Sigmoid colon (tissue), 7 donors: ENCODE measurements at places on chromosomes 5 and 9. TPM values are rescaled to one million over a fixed set of nuclear protein-coding genes. Genes with fewer than 3 reads are reported as not detected.
A peak's percentile ranks its signal among the peaks of the same experiment; 100 is the strongest.

The TOR2A gene
- 15.7 TPM for polyA plus RNA-seq

DNA sequence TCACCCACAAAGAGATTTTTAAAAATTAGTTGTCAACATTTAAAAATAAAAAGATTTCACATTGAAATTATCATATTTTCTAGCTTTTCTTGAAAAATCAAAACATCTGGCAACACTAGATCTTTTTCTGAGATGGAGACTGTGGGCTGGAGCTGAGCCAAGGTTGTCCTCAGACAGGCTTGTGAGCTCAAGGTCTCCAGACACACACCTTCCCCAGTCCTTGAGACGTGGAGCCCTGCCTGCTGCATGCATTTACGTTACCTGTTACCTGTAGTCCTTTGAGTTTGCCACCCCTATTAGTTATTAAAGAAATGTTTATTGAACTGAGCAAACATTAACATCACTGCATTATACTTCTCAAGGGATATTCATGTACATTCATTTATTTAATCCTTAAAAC is 87.5 kb upstream of the TLE1 start:
- no peaks in the 10 kb centered on the region for H3K4me1 ChIP-seq
- no peaks in the 10 kb centered on the region for H3K27me3 ChIP-seq
- DNase-seq = no peak
- H3K36me3 ChIP-seq = no peaks in the 10 kb centered on the region
- H3K27ac ChIP-seq = no peak overlapping the region

- no peak for DNase-seq
- no peaks in the 10 kb centered on the region for H3K36me3 ChIP-seq
- H3K27me3 ChIP-seq = no peaks in the 10 kb centered on the region
- H3K4me1 ChIP-seq = no peaks in the 10 kb centered on the region
- H3K27ac ChIP-seq = no peak overlapping the region
- H3K4me3 ChIP-seq = no peak overlapping the region
Observed at GRCh38 chr5:145903113-145903512, 30.3 kb upstream of the GRXCR2 start.

GRCh38 chr9:93669116-93669957 is 93.0 kb downstream of the PHF2 start:
- H3K4me1 ChIP-seq = peaks cover 14% of the 10 kb centered on the region
- no peak overlapping the region for H3K4me3 ChIP-seq
- no peak overlapping the region for H3K27ac ChIP-seq
- no peaks in the 10 kb centered on the region for H3K27me3 ChIP-seq
- DNase-seq = peak; percentile 56

- H3K27me3 ChIP-seq = no peaks in the 10 kb centered on the region
- no peaks in the 10 kb centered on the region for H3K4me1 ChIP-seq
- no peak overlapping the region for H3K4me3 ChIP-seq
- no peak for DNase-seq
Observed at GRCh38 chr9:69809304-69809863, 11.2 kb upstream of the CFAP95 start.

The RXRA gene
- 38.4 TPM for polyA plus RNA-seq

The IL33 gene
- polyA plus RNA-seq = 14.4 TPM

The CACFD1 gene
- 44.6 TPM for polyA plus RNA-seq
